ENCODE measurements at places on chromosomes 2 and 18. TPM values are rescaled to one million over a fixed set of nuclear protein-coding genes. Genes with fewer than 3 reads are reported as not detected.

The SLC40A1 gene
- total RNA-seq: not detected

The PFN4 gene
- total RNA-seq: 0.66 TPM

DNA sequence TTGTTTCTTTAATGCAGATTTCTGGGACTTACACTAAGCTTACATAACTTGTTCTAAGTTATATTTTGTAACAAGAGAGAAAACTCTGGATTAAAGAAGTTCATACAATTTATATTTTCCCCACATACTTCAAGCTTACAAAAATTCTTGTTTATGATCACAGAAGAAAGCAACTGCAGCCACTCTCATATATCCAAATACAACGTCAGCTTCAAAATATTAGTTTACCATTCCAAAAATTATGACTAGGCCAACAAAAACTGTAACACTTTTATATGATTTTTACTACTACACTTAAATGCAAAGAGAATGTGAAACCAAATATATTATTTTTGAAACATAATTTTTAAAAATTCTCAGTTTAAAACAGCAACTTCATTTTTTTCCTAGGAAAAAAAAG is 30.9 kb downstream of the LPIN2 start:
- no peak for DNase-seq

GRCh38 chr2:20629181-20629580 is 21.7 kb downstream of the HS1BP3 start:
- no peak for DNase-seq

- no peak for DNase-seq
Observed at GRCh38 chr2:38336621-38337020, 40.5 kb downstream of the ATL2 start.

DNA sequence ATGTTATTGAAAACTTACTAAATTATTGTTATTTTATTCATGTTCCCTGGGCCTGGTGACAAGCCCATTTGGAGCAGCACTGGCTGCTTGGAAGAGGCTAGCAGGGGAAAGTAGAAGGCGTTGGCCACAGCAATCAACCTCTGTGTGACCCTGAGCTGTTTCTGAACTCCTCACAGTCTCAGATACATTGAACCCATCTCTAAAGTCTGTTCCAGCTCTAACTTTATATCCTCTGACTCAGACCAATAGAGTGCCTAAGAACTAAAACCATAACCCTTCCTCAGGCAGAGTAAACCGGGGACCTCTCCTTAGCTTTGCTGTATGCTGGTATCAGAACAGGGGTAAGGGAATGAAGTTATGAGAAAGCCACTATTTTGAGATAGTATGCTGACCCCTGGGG is 96.4 kb upstream of the NOL4 start:
- DNase-seq: no peak

- DNase-seq: no peak
Observed at GRCh38 chr2:228282376-228282775, 100.9 kb upstream of the SPHKAP start.

GRCh38 chr2:120760446-120761135 is 24.9 kb downstream of the GLI2 start:
- no peak for DNase-seq

The C2orf81 gene
- total RNA-seq: 2.3 TPM

DNA sequence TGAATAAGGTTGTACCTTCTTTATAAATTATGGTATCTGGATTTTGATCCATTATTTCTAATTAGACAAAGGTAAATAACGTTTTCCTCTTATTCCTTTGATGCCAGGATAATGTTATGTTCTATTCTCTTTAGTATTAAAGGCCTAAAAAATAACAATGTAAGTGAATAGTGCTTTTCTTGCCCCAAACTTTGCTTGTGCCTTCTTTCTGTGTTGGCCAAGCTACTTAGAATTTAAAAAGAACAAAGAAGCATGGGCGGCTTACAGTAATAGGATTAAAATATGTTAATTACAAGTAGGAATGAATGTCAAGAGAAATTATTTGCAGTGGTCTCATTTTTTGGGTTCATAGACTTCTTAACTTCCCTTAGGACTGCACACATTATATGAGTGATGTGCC is 105.0 kb upstream of the FSIP2 start:
- DNase-seq: no peak

GRCh38 chr2:105557021-105557920 is 158.4 kb upstream of the FHL2 start:
- DNase-seq: no peak

The MYO7B gene
- 1.1 TPM for total RNA-seq

GRCh38 chr2:43274055-43274454 is 47.6 kb upstream of the ZFP36L2 start:
- no peak for DNase-seq

The GCKR gene
- total RNA-seq: not detected

- no peak for DNase-seq
Observed at GRCh38 chr2:179253226-179253625, 11.4 kb downstream of the SESTD1 start.

DNA sequence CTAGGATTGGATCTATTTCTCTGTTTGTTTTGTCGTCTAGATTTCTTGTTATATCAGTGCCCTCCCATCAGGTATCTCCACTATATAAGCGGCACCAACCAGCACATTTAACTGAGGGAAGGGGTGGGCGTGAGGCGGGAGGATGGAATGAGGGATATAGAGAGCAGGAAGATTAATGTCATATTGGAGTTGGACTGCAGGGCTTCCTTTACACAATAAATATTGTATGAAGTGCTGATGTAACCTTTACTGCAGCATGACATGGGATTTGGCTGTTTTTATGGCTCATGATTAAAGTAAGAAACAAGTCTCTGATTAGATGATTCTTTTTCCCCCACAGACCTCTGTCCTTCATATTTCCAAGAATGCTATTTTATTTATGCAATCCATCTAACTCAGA is 54.8 kb downstream of the TMEM200C start:
- DNase-seq: no peak

The LTBP1 gene
- total RNA-seq: 350 TPM

DNA sequence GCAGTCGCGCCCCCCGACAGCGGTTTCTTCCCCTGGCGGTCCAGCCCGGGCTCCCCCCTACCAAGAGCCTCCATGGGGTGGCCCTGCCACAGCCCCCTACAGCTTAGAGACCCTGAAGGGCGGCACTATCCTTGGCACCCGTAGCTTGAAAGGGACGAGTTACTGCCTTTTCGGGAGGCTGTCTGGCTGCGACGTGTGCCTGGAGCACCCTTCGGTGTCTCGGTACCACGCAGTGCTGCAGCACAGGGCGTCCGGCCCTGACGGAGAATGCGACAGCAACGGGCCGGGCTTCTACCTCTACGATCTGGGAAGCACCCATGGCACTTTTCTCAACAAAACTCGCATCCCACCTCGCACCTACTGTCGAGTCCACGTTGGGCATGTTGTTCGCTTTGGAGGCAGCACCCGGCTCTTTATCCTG is 475 bp downstream of the SLC4A1AP start:
- no peak for DNase-seq

GRCh38 chr2:233882353-233882752 is 14.2 kb upstream of the MSL3B start:
- DNase-seq: no peak

The REEP1 gene
- total RNA-seq: 0.23 TPM

DNA sequence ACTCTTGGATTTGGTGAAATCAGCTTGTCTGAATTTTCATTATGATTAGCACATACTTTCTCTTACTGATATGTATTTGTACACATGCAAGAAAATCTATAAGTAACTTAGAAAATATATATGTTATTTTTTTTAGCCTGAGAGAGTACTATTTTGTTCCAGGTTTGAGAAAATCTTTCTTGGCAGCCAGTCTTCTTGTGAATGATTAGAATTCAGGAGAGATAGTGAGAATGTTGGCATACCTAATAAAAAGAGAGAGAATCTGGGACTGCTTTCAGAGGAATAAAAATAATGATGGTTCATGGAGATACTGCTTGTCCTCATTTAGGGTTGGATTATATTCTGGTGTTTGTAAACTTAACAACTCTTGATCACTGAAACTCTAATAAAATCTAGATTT is 44.4 kb upstream of the RIT2 start:
- DNase-seq: no peak

The TRIB2 gene
- total RNA-seq: 22.6 TPM

The ABCB11 gene
- total RNA-seq: not detected

The CBLN2 gene
- total RNA-seq: not detected

The ERMN gene
- total RNA-seq: not detected

The FAM237A gene
- total RNA-seq: not detected

The NDC80 gene
- 10.0 TPM for total RNA-seq

DNA sequence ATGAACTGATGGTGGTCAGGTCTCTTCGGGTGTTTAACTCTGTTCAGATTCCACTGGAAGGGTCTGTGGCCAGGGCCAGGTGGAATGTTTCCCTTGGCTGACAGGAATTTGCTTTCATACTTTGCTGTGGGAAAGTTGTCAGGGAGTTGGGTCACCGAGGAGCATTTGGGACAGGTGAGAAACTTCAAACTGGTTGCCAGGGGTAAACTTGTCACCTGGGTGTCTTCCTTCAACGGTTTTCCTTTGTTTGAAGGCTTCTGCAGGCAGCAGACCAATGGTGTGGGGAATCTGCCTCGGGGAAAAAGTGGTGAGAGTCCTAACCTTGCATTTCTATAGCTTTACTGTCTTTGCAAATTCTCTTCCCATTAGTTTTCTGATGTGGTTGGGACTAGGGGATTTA is 92.2 kb downstream of the TGFA start:
- peak; percentile 4 for DNase-seq

- DNase-seq: no peak
Observed at GRCh38 chr18:59279722-59280121, 6.5 kb upstream of the RAX start.

The VAMP5 gene
- 68.3 TPM for total RNA-seq

DNA sequence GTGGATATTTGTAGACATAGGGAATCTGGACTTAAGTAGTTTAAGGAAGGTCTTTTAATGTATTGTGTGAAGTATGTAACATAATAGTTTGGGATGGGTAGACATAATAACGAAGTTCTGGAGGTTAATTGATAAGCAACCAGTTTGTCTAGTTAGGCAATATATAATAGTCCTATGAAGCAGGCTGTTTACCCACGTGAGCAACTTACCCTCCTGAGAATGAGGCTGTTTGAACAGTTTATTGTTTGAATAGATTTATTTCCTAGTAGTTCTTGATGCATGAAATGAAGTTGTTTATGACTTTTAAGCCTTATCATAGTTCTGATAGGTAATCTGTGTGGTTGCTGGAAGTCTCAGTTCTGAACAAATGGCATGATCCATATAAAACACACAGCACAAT is 361.5 kb downstream of the GALNT13 start:
- DNase-seq: no peak

- DNase-seq: no peak
Observed at GRCh38 chr2:25085761-25086560, 44.1 kb downstream of the EFR3B start.

DNA sequence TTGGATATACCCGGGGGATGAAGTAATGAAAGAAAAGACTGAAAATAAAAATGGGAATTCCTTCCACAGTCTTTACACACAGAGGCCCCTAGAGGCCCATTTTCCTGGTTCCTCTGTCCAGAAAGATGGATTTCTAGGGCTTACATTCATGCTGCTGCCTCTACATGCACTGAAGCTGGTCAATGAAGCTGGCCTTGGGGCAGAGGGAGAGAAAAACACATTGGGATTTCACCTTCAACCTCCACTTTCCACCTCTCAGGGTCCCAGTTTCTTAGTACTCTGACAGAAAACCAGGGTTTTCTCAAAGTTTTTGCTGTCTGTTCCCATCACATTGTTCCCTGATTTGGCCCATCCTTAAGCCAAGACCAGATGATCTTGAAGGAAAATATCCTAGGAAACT is 154.6 kb upstream of the ZSWIM2 start:
- DNase-seq: no peak

- DNase-seq: no peak
Observed at GRCh38 chr2:75495862-75496261, 64.9 kb downstream of the EVA1A start.

GRCh38 chr2:210541290-210541902 is 15.0 kb upstream of the CPS1 start:
- no peak for DNase-seq

- no peak for DNase-seq
Observed at GRCh38 chr2:105431367-105432043, 32.7 kb upstream of the FHL2 start.

DNA sequence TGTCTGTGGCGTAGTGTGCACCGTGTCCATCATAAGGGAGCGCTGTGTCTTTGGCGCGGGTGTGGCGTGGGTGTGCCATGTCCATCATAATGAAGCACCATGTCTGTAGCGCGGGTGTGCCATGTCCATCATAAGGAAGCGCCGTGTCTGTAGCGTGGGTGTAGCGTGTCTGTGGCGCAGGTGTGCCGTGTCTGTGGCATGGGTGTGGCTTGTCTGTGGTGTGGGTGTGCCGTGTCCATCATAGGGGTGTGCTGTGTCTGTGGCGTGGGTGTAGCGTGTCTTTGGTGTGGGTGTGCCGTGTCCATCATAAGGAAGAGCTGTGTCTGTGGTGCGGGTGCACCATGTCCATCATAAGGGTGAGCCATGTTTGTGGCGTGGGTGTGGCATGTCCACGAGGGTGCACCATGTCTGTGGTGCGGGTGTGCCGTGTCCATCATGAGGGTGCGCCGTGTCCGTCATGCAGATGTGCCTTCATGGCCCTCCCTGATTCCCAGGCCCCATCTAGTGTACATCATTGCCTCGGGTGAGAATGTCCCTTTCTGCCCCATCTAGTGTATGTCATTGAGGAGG is 275.0 kb downstream of the GBX2 start:
- no peak for DNase-seq

The CHRNG gene
- total RNA-seq: not detected

DNA sequence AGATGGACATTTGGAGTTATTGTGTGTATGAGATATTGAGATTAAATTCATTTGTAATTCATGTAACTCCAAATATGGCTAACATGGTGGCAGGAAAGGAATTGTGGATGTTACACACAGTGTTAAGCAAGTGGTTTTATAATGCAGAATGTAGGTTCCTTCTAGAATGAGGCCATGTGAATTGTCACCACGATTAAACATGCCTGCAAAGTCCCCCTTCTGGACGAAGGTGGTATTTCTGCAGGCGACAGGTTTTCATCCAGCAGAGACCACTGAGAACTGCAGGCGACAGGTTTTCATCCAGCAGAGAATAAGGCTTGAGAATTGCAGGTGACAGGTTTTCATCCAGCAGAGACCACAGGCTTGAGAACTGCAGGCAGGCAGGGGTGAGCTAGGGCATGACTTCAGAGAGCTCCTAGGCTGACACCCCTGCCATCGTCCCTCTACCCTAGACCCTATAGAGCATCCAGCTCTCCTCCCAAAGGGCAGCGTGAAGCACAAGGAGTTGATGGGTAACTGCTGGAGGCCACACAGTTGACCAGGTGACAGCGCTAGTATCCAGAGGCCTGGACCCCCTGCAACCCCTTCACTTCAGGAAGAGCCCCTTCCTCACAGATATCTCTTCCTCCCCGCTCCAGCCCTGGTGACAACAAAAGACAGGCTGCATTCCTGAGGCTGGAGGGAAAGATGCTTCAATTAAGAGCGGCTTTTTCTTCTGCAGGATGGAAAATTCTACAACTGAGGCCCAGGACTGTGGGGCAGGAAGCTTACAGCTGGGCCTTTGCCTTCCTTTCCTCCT is 175.8 kb downstream of the LOXHD1 start:
- DNase-seq: peak; percentile 48

- no peak for DNase-seq
Observed at GRCh38 chr2:186907897-186908296, 58.9 kb upstream of the ZSWIM2 start.

Data from HFFc6 (cell line).